ENCODE measurements at places on chromosomes 12 and 14.

GRCh38 chr12:31651893-31652521 lies 7.5 kb upstream of the ETFBKMT start:
- DNase-seq: no peak

DNA sequence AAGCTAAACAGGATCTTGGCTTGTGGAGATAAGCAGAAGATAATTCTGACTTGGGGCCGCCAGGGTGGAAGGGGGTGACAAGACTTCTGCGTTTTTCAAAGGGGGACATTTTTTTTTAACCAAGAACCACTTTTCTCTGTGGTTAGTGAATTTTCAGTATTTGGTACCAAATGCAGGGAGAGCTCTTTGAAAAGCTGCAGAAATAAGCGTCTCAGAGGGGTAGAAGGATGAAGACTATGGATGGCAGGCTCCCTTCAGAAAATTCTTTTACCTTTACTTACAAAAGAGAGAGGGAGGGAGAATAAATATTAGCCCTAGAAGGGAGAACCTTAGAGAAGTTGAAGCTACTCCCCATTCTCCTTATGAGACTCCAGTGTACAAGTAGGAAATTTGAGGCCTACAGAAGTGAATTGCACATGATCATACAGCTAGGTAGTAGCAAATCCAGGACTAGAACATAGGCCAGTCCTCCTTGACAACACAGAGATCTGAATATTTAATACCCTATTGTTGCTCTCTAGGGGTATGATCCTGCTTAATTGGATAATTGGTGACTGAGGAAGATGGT lies 840 bp downstream of the MRPL52 start:
- DNase-seq: no peak

- DNase-seq: no peak
Measured at GRCh38 chr12:89405626-89406345, 53.5 kb upstream of the DUSP6 start.

GRCh38 chr14:24670594-24670993 lies 36.6 kb upstream of the GZMB start:
- peak; percentile 62 for DNase-seq

- no peak for DNase-seq
Measured at GRCh38 chr12:16920451-16920850, 314.5 kb upstream of the LMO3 start.

- DNase-seq: no peak
Measured at GRCh38 chr14:93246534-93246933, 39.5 kb downstream of the UBR7 start.

GRCh38 chr12:79119796-79120195 lies 255.2 kb downstream of the SYT1 start:
- DNase-seq: no peak

DNA sequence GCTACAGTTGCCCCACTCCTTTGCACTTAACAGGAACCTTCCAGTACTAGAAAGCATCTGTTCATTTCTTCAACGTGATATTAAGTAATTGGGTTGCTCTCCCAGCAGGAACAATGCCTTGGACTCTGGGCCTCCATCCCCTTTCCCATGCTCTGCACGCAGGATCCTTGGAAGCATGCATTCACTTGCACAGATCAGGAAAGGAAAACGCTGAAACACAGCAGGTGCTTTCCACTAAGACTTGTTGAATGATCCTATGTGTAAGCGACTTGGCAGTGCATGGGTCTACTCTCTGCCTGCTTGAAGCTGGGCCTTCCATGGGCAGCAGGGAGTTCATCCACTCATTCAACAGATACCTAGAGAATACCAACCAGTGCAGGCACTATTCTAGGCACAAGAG lies 2.3 kb downstream of the LTBP2 start:
- no peak for DNase-seq

- DNase-seq: no peak
Measured at GRCh38 chr14:86310611-86311010, 780.7 kb downstream of the FLRT2 start.

DNA sequence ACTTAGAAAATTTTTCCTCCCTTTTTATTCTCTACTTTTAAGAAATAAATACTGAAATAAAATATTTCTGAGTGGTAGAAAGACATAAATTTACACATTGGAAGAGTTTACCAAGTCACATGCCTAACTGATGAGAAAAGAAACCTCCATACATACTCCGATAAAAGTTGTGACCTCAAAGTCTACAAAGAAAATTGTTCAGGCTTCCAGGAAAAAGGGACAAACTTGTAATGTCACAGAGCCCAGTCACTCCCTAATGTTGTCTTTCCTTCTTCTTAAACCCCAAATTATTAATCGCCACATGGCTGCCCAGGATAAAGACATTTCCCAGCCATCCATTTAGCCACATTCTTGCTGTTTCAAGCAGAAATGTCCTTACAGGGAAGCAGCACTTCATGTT lies 455.3 kb downstream of the MDGA2 start:
- DNase-seq: no peak

- no peak for DNase-seq
Measured at GRCh38 chr12:94336211-94336925, 123.3 kb downstream of the CEP83 start.

GRCh38 chr14:26811756-26812305 lies 214.0 kb upstream of the NOVA1 start:
- no peak for DNase-seq

DNA sequence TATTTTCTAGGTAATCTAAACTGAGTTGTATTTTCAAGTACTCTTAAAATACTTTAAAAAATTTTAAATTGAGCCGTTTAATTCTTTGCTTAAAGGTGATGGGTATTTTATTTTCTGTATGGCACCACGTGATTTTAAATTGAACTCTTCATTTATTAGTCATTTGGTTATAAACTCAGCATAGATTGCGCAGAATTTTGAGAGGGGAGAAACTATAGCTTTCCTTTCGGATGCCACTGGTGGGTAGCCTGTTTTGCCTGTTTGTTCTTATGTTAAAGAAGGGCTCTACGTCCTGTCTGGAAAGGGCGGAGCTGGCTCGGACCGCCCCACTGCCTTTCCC lies 411 bp upstream of the STYX start:
- DNase-seq: no peak

GRCh38 chr14:62123961-62124360 lies 361.7 kb downstream of the SNAPC1 start:
- DNase-seq: no peak

Data from CD4-positive, alpha-beta T cell treated with Interleukin-15 for 4 hours (primary cell).